Fibroblast of skin of left biceps (primary cell): ENCODE measurements at places on chromosomes 16 and 17.
A peak's percentile ranks its signal among the peaks of the same experiment; 100 is the strongest.

DNA sequence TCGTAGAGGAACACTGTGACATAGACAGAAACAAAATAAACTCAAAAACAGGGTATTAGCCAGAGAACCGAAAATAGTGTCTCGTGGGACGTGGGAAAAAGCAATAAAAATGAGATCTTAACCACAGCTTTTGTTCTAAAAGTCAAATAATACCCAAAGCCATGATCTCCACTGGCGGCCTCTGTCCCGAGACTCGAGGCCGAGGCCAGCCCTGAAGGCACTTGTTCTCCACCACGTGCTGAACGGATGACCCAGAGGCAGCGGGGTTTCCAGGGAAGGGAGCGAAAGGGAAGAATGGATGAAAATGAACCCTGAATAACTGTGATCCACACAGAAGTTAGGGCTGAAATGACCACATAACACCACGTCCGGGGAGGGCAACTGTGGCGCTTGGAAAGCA is 84.8 kb upstream of the CREBBP start:
- DNase-seq, result no peak

GRCh38 chr16:66386629-66387622 is 20.4 kb downstream of the CDH5 start:
- no peak for DNase-seq

DNA sequence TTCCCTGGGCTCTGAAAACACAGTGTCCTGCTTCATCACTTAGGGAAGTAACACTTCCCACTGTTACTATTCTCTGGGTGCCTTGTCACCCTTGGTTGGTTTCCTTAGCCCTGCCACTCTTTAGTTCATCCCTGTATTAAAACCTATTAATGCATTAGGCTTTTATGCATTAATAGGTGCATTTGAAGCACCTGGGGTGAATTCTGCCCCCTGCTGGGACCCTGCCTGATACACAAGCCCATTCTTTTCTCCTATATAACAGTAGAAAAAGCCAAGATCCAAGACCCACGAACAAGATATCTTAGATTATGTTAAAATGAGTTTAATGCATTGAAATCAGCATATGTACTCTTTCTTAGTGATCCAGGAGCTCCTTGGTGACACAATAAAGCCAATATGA is 235.7 kb downstream of the PMP22 start:
- DNase-seq, result no peak

GRCh38 chr17:82745524-82745923 is 6.3 kb upstream of the TBCD start:
- no peak for DNase-seq

DNA sequence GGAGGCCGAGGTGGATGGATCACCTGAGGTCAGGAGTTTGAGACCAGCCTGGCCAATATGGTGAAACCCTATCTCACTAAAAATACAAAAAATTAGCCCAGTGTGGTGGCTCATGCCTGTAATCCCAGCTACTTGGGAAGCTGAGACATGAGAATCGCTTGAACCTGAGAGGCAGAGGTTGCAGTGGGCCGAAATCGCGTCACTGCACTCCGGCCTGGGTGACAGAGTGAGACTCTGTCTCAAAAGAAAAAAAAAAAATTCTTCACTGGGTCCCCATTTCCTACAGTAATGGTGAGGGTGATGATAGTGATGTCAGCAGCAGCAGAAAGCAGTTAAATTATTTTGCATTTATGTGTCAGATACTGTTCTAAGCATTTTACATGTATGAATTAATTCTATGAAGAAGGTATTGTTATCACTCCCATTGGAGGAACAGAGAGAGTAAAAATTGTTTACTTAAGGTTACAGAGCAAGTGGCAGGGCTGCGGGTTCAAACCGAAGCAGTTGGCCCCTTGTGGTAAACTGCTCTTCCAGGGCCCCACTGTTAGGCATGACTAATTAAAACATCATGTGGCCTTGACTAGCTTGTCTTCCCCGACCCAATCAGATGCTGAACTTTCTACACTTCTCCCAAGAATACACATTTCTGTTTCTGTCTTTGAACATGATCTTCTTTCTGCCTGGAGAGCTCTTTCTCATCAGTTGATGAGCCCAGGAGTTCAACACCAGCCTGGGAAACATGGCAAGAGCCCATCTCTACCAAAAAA is 45.8 kb downstream of the STAT3 start:
- no peak for DNase-seq

- DNase-seq, result no peak
Observed at GRCh38 chr16:1950047-1950446, 4.4 kb downstream of the RPL3L start.

- no peak for DNase-seq
Observed at GRCh38 chr16:88264641-88265285, 118.0 kb upstream of the ZNF469 start.

- no peak for DNase-seq
Observed at GRCh38 chr17:50585346-50585745, 24.8 kb downstream of the CACNA1G start.

DNA sequence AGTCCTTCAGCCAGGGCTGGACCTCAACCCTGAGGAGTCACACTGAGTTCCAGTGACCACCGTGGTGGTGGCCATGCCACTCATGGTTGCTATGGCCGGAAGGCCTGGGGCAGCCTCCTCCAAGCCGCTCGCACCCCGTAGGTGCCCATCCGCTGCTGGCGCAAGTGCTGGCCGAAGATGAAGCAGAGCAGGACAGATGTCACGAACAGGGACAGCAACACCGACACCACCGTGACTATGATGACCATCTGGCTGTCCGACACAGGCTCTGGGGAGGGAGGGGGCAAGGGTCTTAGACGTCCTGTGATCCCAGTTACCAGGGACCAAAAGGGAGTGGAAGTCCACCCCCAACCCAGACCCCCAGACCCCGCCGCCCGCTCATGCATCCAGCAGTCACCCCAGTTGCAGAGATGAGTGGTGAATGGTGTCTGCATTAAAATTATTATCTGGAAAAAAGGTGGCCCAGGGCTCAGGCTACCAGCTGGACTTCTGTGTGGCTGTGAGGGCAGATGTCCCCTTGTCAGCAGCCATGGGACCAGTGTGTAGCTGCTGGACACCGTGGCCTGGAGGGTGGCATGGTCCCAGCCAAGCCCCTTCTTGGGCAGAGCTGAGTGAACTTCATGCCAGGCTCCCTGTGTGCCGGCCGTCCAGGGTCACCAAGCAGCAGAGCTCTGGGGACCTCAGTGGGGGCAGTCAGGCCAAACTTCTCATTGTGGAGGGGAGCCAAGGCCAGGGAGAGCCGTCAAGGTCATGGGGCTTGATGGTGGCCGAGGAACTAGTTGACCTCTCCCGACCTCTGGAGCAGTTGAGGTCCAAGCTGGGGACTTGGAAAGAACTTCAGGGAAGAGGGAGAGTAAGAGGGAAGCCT is 4.7 kb downstream of the PRR29 start:
- DNase-seq, result no peak

DNA sequence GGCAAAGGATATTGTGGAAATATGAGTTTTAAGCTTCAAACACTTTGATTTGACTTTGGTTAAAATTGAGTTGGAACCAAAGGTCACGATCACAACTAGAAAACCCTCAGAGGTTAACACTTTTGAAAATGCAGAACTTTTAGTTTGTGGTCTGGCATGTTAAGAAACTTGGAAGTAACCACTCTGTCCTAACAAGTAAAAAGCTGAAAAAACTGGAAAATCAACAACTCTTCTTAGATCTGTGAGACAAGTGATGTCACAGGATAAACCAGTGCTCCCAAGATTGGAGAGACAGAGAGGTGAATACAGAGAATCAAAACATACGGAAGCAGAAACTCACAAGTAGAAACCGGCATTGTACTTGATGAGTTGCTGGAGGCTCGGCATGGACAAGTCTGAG is 17.4 kb downstream of the MFSD6L start:
- no peak for DNase-seq

DNA sequence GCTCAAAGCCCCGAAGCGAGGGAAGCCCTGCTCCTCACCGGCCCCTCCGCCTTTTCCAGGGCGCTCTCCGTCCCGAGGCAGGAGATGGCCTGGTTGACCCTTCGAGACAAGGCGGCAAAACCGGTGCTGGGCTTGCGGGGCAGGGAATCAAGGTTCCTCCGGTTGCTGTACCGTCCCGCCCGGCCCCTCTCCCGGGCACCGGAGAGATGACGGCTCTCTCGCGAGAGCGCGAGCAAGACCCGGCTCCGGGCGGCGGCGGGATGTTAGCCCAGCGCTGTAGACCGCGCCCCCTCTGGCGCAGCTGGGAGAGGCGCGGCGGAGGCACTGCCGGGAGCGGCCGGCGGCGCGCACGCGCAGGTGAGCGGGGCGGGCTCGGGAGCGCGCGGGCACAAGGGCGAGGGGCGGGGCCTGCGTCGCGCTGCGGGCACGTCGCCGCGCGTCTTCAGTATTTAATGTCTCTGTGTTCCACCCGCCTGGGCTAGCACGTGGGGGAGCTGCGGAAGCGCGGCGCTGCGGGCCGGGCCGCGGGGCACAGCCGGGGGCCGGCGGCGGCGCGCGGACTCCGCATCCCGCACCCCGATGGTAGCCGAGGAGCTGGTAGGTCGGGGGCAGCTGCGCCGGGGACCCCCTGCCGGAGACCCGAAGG is at the start of gene AKAP1:
AKAP1 (plus strand) TSS at position 445 of the 646 bp plus-strand sequence. CDS start 20,219 bp downstream, outside the sequence.
- DNase-seq, result peak; percentile 86

DNA sequence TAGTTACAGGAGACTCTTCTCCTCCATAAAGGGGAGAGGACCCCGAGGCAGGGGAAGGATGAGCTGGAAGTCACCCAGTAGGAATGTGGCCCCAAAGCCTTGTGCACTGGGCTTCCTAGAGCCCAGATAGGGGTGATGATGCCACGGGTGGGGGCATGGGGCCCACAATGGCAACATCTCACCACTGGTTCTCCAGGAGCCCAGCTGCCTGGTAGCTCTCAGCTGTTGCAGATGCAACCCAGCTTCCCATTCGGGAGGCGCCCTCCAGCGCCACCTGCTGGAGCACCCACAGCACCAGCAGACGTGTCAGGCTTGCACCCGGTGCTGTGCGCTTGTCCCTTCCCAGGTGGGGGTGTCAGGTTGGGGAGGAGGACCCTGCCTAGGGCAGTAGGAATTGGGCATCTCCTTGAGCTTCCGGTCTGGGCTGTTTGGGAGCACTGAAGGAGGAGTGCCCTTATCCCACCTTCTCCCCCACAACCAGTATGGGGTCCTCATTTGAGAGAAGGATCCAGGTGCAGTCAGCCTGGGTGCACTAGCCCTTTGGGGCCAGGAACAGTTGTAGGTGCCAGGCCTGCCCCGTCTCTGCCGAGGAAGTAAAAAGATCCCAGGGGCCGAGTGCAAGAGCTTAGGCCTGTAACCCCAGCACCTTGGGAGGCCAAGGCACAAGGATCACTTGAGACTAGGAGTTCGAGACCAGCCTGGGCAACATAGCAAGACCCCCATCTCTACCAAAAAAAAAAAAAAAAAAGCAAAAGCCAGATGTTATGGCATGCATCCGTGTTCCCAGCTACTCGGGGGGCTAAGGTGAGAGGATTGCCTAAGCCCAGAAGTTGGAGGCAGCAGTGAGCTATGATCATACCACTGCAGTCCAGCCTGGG is 14.4 kb downstream of the CDIPT start:
- no peak for DNase-seq

DNA sequence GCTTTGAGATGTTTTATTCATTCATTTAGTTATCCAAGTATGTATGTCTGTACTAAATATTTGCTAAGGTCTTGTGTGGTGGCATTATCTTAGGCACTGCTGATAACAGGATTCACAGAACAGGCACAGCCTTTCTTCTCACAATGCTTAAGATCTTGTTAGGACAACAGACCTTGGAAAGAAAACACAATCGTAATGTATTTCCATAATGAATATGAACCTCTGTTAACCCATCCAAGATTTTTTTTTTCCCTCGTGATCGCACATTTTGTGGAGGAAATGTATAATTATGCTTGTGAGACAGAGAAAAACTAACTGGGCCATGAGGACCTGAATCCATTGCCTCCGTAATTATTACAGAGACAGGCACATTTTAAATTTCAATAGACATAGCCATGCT is 121.9 kb downstream of the NPIPB5 start:
- DNase-seq, result no peak

DNA sequence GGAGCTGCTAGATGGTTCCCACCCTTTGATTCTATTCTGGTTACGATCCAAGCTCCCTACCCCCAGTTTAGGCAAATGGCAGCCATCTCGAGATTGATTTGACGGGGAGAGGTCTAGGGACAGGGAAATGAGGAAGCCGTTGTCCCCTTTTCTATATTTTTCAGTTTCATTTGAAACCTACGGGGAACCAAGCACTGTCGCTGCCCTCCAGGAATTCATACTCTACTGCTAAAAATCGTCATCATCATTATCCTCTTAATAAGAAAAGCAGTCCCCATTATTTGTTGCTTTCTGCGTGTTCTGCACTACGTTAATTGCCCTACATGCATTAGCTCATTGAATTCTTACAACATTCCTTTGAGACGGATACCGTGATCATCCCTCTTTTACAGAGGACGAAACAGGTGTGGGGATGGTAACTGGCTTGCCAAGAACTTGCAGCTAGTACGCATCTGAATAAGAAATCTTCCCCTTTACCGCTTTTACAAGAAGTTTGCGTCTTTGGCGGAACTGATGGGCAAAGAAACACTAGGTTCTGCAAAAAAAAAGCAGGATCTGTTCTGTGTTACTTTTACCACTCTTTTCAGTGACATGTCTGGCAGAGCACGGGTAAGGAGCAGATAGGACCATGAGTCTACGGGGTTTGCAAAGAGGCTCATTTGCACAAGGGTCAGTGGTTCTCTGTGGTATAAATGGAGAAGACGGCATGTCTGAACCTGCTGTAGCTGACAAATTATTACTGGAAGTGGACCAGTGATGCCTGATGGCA is 1.1 kb downstream of the CCP110 start:
- no peak for DNase-seq

DNA sequence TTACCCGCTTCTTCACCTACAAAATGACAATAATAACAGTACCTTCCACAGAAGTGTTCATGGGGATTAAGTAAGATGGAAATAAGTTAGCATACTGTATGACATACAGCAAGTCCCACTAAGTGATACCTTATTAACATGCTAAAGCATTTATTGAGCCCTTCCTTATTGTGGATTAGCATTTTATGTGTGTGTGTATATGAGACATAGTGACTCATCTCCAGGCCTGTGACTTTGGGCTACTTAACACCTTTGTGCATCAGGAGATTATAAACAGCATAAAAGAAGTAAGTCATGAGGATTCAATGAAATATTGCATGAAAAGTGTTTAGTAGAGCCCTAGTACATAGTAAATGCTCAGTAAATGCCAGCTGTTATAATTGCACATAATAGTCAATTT is 52.9 kb downstream of the CA10 start:
- DNase-seq, result no peak

- DNase-seq, result no peak
Observed at GRCh38 chr17:6205033-6205432, 134.9 kb downstream of the WSCD1 start.

- DNase-seq, result no peak
Observed at GRCh38 chr16:17369421-17370222, 101.1 kb downstream of the XYLT1 start.

DNA sequence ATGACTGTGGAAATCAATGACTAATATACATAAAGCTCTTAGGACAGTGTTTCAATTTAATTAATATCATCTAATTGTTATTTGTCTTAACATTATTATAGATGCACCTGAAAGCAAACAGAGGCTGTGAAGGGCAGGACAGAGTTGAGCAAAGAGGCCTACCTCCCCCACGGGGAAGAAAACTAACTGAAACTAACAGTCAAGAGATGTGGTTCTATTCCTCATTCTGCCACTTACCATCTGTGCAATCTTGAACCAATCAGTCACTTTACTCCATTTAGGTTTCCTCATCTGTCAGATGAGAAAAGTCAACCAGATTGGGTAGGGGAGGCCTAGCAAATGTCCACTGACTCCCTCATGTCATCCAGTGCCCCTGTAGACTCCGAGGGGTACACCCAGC is 59.1 kb downstream of the C17orf67 start:
- no peak for DNase-seq
